ENCODE measurements at places on chromosomes 2 and 18.

DNA sequence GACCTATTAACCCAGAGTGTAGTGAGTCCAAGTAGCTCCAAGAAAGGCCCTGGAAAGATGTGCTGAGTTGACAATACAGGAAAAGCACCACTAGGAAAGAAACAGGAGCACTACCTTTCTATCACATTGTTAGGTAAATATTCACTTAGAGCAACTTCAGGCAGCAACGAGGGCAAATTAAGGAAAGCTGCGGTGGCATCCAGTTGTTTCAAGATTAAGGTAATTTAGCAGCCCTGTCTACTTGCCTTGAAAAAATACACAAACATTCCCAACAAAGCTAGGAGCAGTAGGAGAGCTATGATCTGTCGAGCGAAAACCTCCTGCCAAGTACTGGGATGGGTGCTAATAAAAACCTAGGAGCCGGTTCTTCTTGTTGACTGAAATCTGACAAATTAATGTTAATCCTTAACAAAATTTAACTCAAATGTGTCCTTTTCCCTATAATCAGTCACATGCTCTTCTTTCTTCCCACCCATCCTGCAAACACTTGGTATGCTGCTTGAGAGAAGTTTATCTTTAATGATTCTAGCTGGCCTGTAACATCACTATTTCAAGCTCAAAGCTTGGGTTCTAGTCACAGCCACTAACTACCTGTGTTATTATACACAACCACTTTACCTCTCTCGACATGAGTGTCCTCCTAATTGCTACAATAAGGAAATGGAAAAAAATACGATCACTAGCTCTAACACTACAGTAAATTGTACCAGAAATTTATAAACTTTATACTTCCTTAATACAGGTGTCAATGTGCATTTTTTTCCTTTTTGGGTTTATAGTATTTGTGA, 2.0 kb downstream of the ACAA2 start:
- DNase-seq: no peak

- DNase-seq: no peak
Measured at GRCh38 chr18:36780748-36781147, 48.1 kb downstream of the TPGS2 start.

- no peak for DNase-seq
Measured at GRCh38 chr2:28558158-28558820, 62.4 kb downstream of the PLB1 start.

- DNase-seq: peak; percentile 48
Measured at GRCh38 chr18:40346146-40346545, 1608.9 kb upstream of the PIK3C3 start.

GRCh38 chr2:38336621-38337020, 40.5 kb downstream of the ATL2 start:
- no peak for DNase-seq

- no peak for DNase-seq
Measured at GRCh38 chr18:50282521-50283335, 1.4 kb upstream of the MBD1 start.

GRCh38 chr2:31037058-31037457, 101.2 kb downstream of the GALNT14 start:
- DNase-seq: no peak

DNA sequence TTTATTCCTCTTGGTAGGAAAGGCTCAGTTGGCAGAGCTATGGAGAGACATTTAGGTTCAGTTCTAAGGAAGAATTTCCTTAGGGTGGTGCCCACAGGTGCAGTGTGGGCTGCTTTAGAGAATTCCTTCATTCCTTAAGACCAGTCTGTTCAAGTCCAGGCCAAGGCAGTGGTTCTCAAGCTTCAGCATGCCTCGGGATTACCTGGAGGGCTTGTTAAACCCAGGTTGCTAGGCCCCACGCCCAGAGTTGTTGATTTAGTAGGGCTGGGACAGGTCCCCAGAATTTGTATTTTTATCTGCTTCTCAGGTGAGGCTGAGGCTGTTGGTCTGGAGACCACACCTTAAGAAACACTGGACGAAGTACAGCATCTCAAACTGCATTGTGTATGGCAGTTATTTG, 68.9 kb downstream of the CERS6 start:
- no peak for DNase-seq

- no peak for DNase-seq
Measured at GRCh38 chr18:59202258-59202820, 17.6 kb upstream of the GRP start.

- no peak for DNase-seq
Measured at GRCh38 chr2:182941919-182942318, 75.5 kb upstream of the FRZB start.

- DNase-seq: no peak
Measured at GRCh38 chr2:33168922-33169321, 222.2 kb downstream of the LTBP1 start.

GRCh38 chr2:177799531-177799930, 273.0 kb downstream of the PDE11A start:
- no peak for DNase-seq

DNA sequence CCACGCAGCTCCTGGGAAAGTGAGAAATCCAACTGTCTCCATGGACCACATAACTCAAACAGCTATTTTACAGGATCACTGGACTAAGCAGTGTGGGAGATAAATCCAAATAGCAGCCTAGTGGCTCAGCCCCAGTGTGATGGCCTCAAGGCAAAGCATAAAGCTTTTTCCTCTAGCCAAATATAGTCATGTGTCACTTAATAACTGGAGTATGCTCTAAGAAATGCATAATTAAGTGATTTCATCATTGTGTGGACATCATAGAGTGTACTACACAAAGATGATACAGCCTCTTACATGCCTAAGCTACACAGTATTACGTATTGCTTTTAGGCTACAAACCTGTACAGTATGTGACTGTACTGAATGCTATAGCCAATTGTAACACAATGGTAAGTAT, 31.8 kb upstream of the ST8SIA3 start:
- no peak for DNase-seq

GRCh38 chr2:85655961-85656417, 12.0 kb downstream of the SFTPB start:
- DNase-seq: peak; percentile 75
